Stimulated activated CD4-positive, alpha-beta T cell treated with anti-CD3 and anti-CD28 coated beads, Interleukin-1b, Interleukin-23, amount 100 ng/mL, for 24 hours (primary cell): ENCODE measurements at places on chromosomes 2 and 18.

GRCh38 chr2:135337071-135337470 lies 193.9 kb downstream of the ZRANB3 start:
- DNase-seq, result no peak

GRCh38 chr2:23452853-23453420 lies 68.0 kb downstream of the KLHL29 start:
- no peak for DNase-seq

- DNase-seq, result no peak
These were observed 463 bp upstream of the DNAJB2 start for GRCh38 chr2:219278655-219279150.

DNA sequence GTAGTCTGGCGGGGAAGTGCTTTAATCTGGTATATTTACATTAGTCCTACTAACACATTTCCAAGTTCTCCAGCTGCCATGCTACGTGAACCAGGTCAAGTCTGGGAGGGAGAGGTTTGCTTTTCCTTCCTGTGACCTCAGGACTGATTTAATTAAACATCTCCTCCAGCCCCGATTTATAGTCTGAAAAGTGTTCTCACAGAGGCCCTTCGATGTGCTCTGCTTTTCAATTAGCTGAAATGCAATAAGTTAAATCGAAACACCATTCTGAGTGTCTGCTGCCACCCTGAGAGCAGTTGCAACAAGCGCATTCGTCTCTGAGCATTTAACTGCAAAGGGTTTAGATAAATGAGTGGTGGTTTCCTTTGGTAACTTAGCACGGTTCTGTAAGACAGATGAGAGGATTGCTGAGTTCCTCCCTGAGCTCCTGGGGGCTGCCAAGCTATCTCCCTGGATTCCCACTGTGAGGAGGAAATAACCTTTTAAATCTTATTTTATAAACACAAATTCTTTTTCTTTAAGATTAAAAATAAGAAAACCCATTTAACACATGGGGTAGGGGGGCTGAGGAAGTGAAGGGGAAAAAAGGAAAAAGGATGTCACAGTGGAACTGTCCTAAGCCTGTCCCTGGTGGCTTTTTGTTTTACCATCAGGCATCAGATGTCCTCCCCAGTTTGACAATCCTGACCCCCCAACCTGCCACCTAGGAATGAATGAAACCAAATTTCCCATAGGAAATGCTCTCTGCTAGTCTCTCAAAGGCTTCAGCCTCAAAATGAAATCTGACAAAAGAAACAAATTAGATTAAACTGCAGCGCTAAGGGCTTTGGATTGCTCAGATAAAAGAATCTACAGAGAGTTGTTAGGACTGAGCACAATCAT lies 56.5 kb upstream of the CREB1 start:
- no peak for DNase-seq

DNA sequence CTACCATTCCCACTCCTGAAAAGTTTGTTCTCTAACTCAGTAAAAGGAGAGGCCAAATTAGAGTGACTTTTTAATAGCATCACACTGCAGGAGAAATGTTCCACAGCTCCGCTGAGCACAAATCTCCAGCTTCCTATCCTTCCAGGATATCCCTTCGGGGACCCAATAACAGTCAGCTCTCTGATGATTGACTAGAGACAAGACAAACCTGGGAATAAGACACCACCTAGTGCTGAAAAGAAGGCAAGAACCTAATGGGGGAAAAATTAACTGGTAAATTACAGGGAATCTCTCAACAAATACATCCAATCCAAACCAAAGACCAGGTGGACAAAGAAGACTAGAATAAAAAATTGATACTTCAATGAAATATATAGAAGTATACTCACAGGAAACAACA lies 977.1 kb upstream of the SOX11 start:
- no peak for DNase-seq

- no peak for DNase-seq
These were observed 134.7 kb downstream of the UBR3 start for GRCh38 chr2:169961911-169962310.

DNA sequence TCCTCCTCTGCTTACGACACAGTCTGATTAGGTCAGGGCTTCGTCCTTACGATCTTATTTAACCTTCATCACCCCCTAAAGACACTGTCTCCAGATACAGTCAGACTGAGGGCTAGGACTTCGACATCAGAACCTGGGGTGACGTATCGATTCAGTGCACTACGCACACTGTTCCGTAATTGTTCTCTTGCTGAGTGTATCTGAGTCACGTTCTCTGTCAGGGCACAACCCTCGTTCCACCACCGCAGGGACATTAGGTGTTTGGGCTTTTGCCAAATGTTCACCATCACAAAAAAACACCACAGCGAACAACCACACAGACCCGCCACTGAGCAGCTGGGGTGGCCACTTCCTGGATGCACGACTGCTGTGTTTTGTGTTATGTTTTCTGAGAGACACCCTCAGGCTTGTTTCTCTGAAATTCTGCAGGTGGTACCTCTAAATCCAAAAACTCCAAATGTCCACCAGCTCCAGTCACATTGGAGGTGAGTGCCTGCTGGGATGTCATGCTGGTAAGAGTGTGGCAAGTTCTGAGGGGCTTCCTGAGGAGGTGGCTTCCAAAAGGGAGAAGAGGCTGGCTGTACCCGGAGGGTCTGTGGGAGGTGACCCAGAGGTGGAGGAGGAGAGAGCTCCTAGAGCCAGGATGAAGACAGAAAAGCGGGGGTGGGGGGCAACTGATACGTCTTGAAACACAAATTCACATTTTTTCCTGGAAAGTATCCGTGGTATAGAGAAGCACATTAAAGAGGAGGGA lies 66.6 kb downstream of the ADNP2 start:
- DNase-seq, result no peak

GRCh38 chr2:83342860-83343329 lies 1116.2 kb downstream of the SUCLG1 start:
- DNase-seq, result no peak

DNA sequence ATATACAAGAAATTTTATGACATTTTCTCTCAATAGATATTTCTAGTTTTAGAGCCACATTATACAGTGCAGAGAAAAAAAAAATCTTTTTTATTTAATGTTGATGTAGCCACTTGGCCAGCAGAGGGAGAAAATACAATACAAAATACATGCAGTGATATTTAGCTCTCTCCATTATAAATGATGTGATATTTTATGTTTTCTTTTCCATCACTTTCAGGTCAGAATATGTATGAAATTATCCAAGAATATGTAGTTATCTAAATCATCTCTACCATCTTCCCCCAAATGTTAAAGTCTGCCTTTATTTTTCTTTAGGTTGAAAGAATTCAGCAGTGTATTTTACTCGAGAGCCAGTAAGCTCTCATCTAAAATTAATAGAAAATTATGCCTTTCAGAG lies 533.6 kb upstream of the FSHR start:
- no peak for DNase-seq

GRCh38 chr2:30692829-30693275 lies 114.4 kb downstream of the CAPN13 start:
- no peak for DNase-seq

DNA sequence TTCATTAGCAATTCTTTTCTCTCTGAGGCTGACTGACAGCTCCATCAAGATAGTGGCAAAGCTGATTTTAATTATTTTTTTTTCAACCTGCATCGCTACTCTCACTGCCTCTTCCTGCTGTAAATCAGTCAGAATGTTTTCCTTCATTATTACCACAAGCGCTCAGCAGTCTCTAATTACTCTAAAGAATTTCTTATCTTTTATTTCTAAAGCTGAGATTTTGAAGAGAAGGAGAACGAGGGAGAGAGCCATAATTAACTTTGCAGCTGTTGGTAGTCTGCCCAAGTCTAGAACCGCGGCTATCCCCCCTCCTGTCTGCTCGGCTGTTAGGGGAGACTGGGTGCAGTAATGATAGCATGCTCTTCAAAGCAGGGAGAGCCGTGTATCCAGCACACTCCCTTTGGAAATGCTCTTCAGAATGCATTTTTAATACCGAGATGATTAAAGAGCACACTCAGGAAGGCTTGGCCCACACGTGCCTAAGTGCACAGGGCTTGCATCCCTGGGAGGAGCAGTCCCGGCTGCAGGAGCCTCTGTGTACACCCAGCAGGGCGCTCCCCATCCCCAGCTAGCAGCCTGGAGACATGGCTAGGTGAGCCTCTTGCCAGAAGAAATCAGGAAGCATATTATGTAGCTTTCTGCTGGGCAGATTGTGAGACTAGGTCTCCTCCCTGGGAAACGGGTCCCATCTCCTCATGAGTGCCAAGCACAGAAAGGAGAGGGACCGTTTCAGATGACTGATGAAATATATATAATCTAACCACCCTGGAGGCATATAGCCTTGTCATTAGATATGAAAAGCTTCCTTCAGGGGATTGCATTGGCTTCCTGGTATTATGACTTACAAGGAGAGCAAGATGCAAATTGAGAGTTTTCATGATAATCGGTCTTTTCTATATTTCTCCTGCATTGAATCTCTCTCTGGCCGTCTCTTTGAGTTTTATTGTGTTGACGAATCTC lies 555.2 kb downstream of the CMPK2 start:
- no peak for DNase-seq

GRCh38 chr2:51401546-51401945 lies 369.6 kb upstream of the NRXN1 start:
- DNase-seq, result no peak

DNA sequence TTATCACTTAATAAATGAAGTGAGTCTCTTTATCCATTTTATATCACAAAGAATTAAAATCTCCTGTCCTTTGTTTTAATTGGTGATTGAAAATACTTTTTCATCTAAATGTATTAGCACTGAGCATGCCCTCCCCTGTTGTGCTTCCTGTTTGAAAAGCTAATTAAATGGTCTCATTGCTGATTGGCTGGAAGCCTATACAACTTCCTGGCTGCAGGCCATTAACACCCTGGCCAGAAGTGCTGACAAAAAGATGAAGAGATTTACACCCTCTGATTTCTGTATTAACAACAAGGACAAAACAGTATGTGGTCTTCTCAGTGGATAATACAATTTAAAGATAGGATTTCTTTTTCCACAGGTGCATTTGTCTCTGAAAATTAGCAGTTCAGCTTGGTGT lies 548.0 kb downstream of the DCC start:
- DNase-seq, result no peak

DNA sequence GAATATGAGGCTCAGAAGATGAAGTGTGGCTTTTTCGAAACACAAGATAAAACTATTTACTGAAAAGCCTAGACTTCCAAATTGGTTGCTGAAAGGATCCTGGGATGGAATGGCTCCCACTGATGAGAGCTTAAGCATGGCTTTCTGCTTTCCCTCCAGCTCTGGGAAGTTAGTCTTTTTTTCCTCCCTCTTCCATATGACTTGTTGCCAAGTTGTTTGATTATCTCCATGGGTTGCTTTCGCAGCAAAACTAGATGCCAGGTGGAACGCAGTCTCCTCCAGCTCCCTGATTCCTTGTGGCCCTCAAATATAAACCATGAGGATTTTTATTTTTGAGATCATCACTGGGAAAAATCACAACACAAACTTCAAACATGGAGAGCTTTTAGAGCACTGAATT lies 276.5 kb downstream of the LRRTM1 start:
- DNase-seq, result no peak

DNA sequence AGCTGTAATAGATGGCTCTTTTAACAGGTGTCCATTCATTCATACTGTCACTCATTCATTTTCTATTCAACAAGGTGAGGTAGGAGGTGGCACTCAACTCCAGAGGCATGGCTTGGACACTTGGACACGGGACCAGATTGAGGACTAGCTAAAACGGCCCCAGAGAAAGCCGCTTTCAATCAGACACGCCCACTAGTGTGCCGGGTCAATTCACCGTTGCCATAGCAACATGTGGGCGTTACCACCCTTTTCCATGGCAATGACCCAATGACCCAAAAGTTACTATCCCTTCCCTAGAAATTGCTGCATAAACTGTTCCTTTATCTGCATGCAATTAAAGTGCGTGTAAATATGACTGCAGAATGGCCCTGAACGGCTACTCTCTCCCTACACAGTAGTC lies 49.2 kb upstream of the LGALSL start:
- no peak for DNase-seq

GRCh38 chr18:79741362-79741700 lies 56.4 kb upstream of the KCNG2 start:
- DNase-seq, result no peak

DNA sequence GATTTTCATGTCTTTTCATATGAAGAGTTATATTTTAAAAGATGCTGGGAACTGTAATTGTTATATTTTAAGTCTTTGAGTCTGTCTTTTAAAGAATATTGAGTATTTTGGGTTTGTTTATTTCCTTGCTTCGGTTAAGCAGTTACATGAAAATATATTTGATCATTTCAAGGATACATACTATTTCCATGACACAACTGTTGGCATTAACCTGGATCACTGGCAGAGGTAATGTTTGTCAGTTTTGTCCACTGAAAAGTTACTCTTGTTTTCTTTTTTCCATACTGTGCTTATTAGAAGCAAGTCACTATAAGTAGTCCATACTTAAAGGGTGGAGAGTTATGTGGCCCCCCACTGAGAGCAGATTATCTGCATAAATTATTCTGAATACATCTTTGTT lies 1142.0 kb upstream of the TMEFF2 start:
- DNase-seq, result no peak

DNA sequence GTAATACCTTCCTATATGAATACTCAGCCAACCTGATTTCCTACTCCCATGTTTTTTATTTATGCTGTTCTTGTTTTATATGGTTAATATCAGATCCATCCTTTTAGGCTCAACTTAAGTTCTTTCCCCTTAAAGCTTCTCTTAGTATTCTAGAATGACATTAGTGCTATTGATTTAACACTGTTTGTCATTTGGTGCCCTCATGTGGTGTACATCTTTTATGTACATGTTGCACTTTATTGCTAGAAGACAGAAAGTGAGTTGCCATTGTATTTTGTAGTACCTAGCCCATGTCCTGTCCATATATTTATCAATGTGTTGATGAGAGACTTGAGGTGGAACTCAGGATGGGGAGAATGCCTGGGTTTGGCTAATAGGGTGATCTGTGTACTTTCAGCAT lies 2.5 kb downstream of the HTRA2 start:
- no peak for DNase-seq

GRCh38 chr2:175403599-175404221 lies 222.2 kb upstream of the ATP5MC3 start:
- DNase-seq, result no peak

DNA sequence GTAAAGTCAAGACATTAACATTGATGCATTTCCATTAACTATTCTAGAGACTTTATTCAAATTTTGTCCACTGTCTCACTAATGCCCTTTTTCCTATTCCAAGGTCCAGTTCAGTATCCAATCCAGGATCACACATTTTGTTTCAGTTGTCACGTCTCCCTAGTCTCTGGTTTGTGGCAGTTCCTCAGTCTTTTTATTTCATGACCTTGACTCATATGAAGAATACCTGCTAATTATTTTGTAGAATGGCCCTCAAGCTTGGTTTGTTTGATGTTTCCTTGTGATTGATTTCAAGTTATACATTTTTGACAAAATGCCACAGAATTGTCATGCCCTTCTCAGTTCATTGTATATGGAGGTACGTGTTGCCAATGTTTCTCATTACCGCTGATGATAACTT lies 145.2 kb downstream of the FHOD3 start:
- no peak for DNase-seq

DNA sequence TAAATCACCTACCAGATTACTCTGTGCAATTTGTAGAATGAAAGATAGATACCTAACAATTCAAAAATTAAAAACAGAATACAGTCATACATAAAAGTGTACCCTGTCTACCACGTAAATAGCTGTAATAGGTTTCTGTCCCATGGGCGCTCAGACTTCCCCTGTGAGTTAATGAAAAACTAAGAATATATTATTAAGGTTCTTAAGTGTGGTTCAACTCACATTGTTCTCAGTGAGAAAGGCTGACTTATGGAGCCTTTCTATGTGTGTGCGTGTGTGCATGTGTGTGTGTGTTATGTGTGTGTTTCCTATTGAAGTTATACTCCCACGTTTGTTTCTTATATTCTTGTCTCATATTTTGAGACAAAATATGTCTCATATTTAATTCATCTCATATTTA lies 114.6 kb upstream of the CD302 start:
- no peak for DNase-seq

- no peak for DNase-seq
These were observed 47.7 kb upstream of the WDR75 start for GRCh38 chr2:189393440-189394111.
